ENCODE measurements at places on chromosomes 4 and X.

DNA sequence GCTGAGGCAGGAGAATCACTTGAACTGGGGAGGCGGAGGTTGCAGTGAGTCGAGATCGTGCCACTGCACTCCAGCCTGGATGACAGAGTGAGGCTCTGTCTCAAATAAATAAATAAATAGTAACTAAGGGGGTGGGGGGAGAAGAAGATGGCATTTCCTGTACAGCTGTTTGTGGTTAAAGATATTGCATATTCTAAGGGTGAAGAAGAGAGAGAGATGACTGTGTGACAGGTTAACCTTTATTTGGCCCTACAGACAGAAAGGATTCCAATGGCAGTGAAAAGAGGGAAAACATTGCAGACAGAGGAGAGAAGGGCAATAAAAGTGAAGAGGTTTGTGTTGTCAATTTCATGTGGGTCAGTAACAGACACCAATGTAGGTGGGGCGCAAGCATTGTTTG, 9.4 kb downstream of the TASL start:
- DNase-seq, result no peak

DNA sequence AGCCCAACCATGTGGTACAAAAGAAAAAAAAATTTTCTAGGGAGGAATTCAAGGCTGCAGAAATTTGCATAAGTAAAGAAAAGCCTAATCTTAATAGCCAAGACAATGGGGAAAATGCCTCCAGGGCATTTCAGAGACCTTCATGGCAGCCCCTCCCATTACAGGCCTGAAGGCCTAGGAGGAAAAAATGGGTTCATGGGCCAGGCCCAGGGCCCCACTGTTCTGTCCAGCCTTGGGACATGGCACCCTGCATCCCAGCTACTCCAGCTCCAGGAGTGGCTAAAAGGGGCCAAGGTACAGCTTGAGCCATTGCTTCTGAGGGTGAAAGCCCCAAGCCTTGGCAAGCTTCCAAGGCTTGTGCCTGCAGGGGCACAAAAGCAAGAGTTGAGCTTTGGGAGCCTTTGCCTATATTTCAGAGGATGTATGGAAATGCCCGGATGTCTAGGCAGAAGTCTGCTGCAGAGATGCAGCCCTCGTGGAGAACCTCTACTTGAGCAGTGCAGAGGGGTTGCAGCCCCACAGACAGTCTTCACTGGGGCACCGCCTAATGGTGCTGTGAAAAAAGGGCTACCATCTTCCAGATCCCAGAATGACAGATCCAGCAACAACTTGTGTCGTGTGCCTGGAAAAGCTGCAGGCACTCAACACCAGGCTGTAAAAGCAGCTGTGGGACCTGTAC, 111.0 kb downstream of the ANXA10 start:
- no peak for DNase-seq

- no peak for DNase-seq
Measured at GRCh38 chr4:40183615-40184411, 13.0 kb upstream of the RHOH start.

GRCh38 chrX:153685751-153686696, 1.7 kb upstream of the SLC6A8 start:
- no peak for DNase-seq

DNA sequence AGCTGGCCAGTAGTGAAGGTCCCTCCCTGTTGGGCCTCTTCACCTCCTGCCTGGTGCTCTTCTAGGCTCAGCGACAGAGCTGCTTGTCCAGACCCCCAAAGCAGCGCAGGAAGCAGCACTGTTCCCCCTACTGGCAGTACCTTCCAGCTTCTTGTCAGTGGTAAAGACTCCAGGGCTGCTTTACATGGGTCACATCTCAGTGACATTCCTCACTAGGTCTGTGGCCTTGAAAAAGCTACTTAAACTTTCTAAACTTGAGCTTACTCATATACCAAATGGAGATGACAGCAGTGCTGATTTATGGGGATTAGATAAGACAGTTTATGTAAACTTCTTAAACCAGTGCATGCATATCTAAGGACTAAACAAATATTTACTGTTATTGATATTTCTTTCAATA, 117.3 kb downstream of the FAT4 start:
- peak; percentile 48 for DNase-seq

GRCh38 chrX:86014421-86014820, 32.9 kb downstream of the CHM start:
- no peak for DNase-seq

DNA sequence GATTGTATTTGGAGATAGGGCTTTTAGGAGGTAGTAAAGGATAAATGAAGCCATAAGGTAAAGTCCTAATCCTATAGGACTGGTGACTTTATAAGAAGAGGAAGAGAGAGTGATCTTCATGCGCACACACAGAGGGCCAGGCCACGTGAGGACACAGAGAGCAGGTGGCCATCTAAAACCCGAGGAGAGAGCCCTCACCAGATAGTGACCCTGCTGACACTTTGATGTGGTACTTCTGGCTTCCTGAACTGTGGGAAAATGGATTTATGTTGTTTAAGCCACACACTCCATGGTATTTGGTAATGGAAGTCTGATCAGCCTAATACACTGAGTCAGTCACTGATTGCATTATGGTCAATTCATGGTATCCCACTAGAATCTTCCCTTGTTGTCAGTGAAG, 164.9 kb upstream of the TAPT1 start:
- no peak for DNase-seq

GRCh38 chr4:74127745-74128144, 28.8 kb upstream of the CXCL2 start:
- no peak for DNase-seq

GRCh38 chrX:13898083-13898482, 81.2 kb upstream of the GPM6B start:
- no peak for DNase-seq

GRCh38 chr4:180589575-180589974, 1653.6 kb upstream of the TENM3 start:
- no peak for DNase-seq

DNA sequence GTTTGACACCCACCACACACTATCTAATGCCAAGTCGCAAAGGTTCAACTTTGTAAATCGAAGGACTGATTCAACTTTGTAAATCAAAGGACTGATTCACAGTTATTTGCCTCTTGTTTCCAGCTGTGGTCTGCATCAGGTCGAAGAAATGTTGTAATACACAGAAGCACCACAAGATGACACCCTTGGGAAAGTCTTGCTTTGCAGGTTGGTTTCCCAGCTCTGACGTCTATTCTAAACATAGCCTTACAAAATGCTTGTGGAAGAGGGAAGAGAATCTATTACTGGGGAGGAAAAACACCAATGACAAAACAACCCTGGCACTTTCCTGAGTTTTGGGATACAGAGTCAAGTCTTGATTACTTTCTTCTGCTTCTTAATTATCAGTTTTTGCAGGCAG, 35.3 kb downstream of the SUPT20HL1 start:
- DNase-seq, result no peak

- no peak for DNase-seq
Measured at GRCh38 chr4:46445710-46446314, 55.9 kb upstream of the GABRA2 start.

DNA sequence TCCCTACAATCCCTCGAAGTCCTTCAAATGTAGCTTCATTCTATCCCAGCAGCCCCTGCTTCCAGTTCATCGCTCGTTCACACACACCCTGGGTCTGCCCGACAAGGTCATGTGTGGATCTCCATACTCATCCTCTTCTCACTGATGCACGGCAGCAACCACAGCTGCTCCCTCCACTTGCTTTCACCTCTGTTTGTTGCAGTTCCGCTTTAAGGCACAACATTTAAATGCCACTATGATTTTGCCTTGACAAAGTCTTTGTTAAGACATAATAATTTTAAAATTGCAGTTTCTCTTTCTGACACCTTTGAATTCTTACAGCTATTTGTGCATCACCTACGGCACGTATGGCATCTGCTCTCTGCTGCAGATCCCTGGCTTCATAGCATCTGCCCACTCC, 1.8 kb downstream of the ODAPH start:
- DNase-seq, result no peak

GRCh38 chr4:80989921-80990544, 40.5 kb upstream of the BMP3 start:
- peak; percentile 13 for DNase-seq

- DNase-seq, result no peak
Measured at GRCh38 chr4:28973587-28974350, 1746.4 kb upstream of the PCDH7 start.

GRCh38 chr4:36292556-36293188, 11.3 kb downstream of the DTHD1 start:
- no peak for DNase-seq

DNA sequence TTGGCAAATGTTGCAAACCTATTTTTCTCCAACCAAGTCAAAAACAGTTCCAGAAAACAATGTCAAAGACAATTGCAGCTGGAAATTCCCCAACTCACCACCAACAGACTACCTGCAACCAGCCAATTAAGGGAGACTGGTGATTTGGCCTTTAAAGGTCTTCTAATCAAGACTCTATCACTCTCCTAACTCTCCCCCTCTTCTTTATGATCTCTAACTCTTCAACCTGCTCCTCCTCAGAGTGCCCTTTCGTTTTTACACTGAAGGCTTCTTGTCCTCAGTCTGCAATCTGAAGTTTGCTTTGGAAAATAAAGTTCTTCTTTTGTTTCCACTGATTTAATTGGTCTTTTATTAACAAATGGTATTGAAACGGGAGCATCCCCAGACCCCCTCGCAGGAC, 203.9 kb downstream of the TECRL start:
- no peak for DNase-seq

DNA sequence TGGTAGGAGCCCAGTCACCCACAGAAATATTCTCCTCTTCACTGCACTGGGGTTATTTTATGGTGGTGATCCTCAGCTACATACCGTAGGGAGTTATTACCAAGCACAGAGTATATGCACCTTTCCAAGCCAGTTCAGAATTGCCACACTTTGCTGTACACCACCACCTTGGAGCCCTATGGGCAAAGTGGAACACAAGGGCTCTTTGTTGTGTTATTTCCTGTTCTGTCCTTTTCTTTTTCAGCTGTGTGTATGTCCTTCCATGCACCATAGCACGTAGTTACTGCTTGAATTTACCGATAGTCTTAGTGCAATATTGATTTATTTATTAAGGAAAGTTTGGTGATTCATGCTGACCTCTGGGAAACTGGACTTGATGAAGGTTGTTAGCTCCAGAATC, 8.3 kb downstream of the RNF128 start:
- no peak for DNase-seq

DNA sequence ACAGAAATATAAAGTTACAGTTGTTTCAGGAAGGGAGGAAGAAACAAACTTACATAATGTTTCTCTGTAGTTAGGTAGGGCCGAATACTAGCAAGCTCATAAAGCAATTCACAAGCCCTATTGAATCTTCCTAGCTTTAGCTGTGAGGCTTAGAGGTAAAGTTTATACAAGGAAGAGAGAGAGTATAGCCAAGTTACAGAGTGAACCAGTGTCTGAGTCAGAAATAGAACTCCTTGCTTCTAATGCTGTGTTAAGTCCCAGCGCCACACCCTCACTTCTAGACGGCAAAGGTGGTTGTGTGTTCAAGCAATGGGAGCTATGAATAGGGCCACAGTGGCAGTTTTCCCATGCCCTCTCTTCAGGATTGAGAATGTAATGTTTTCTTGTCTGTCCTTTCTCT, 6.1 kb downstream of the LPAR4 start:
- DNase-seq, result no peak

DNA sequence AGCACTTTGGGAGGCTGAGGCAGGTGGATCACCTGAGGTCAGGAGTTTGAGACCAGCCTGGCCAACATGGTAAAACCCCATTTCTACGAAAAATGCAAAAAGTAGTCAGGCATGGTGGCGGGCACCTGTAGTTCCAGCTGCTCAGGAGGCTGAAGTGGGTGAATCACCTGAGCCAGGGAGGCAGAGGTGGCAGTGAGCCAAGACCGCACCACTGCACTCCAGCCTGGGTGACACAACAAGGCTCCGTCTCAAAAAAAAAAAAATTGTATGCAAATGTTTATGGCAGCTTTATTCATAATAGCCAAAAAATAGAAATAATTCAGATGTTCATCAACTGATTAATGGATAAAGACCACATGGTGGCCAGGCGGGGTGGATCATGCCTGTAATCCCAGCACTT, 9.8 kb upstream of the NOCT start:
- DNase-seq, result no peak

All from iPS DF 6.9 (cell line).